ENCODE measurements at places on chromosomes 6 and 20. TPM values are rescaled to one million over a fixed set of nuclear protein-coding genes. Genes with fewer than 3 reads are reported as not detected.

Gene SIRPG
- total RNA-seq = not detected

Gene PDYN
- not detected for total RNA-seq

Gene EMILIN3
- 3.6 TPM for total RNA-seq

- no peak for DNase-seq
Observed at GRCh38 chr6:111984081-111984480, 69.8 kb upstream of the CCN6 start.

DNA sequence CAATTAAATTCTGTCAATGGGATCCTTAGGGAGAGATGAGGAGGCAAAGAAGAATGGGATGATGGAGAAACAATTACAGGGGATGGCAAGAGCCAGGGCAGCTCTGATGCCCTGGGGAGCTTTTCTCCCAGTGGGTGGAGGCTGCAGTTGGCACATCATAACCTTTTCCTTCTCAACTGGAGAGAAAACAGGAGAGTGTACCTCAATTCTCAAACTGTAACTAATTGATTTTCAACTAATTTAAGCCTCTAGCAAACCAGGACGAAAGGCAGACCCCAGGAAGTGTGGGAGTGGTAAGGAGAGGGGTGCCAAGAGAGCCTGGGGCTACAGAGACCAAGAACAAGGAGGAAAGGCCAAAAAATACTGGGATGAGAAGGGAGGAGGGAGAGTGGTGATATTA is 5.7 kb downstream of the BMP5 start:
- DNase-seq = no peak

GRCh38 chr6:41500561-41500960 is 45.6 kb upstream of the FOXP4 start:
- no peak for DNase-seq

DNA sequence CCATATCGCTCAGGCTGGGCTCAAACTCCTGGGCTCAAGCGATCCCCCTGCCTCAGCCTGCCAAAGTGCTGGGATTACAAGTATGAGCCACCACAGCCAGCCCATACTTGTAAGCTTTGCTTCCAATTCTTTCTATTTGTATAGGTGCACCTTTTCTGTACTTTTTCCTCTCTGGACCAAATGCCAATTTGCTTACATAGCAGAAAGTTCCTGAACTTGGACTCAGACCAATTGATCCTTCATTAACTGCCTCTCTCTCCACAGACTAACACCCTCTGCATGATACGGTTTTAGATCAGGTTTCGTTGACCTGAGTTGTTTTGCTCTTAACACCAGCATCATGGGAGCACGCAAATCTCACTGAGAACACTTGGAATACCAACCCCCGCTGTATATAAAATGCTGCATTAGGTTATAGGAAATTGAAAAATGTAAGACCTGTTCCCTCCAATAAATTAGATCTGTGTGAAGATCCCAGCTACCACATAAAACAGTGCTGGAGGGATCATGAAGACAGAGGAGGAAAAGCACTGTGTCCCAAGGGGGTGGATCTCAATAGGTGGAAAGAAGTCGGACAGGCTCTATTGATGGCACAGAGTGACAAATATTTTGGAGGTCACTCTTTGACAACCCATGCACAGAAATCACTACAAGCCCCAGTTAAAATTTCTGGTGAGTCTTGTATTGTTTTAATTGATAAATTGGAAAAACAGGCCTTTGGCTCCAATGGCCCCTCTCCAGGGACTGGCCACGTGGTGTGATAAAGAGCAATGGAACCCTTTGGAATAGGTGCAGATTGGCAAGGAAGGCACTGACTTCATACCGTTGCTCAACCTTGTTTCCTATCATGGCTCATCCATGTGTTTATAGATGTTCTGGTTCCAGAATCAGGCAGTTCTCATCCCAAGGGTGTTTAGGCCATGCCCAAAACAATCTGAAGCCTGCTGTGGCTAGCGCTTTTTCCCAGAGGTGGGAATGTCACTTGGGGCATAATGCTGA is 51.2 kb downstream of the ISM1 start:
- DNase-seq = no peak
